ENCODE measurements at places on chromosomes 5 and 9.

DNA sequence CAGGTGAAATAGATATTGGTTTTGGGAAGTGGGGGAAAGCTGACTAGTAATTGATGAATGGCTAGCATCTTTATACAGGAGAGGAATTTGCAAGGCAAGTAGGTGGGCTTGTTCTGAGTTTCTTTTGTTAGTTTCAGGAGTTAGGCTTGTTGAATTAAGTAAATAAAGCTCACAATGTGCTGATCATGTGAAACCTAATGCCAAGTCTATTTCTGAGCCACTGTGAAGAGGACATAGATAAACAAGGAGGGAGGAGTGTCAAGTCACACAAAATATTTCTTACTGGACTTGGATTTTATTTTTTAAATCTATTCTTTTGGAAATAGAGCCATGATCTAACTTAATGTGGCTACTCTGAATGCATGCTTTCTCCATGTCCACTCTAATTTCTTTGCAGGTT, 19.9 kb downstream of the GDA start:
- no peak for DNase-seq

DNA sequence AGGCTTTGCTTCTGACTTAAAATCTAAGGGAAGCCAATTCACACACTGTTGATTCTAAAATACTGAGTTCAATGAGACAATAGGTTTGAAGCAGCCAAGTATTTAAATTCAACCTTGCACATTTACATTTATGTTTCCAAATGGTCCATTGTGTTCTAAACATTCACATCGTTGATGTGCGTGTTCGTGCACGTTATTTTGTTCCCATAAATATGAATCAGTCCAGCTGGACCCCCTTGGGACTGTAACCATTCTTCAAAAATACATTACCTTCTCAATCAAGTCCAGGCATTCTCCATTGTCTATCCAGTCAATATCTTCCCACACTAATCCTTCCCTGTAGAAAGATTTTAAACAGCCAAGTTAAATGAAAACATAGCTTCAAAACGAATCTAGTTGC, 146.4 kb upstream of the RETREG1 start:
- no peak for DNase-seq

DNA sequence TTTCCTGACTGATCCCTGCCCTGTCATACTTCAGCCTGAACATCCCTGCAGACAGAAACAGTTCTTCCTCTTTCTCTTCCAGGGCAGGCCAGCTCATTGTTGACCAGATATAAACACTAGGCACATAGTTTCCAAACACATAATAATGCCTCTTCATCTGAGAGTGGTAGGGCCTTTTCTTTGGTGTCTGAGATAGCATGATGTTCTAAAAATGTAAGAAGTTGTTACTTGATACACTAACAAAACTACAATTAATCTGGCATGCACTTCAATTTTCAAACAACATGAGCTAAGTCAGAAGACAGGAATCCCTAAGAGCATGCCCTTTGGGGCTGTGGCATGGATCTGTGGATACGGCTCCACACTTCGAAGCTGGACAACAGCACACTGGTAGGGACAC, 246.6 kb downstream of the SPOCK1 start:
- no peak for DNase-seq

DNA sequence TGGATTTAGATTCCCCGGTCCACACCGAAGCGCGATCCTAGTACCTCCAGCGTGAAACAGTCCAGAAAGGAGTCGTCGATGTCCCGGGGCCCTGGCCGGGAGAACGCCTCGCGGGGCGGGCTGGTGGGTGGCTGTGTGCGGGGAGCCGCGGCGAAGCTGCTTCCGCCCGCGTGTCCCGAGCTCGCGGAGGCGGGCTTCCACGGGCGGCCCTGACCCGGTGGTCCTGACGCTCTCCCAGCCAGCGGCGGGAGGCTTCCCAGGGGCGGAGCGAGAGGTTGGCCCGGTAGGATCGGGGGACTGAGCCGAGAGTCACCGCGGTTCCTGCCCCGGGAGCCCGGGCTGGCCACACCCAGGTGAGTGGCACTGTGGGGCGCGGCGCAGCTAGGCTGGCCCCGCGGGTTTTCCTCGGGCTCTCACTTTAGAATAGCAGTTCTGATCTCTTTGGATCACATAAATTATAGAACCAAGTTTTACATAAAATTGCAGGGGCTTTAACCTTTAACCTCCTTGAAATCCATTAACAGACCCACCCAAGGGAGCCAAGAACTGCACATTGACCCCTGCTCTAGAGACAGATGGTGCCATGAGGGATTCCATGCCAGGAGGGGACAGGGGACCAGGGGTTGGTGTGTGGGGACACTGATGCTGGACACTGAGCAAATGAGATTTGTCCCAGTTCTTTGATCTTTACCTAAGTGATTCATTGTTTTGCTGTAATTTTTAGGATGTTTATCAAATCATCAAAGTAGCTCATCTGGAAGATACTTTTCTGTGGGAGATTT, 29.2 kb upstream of the IL31RA start:
- no peak for DNase-seq

- no peak for DNase-seq
These were observed 17.8 kb downstream of the IFT74 start for GRCh38 chr9:26973989-26974388.

DNA sequence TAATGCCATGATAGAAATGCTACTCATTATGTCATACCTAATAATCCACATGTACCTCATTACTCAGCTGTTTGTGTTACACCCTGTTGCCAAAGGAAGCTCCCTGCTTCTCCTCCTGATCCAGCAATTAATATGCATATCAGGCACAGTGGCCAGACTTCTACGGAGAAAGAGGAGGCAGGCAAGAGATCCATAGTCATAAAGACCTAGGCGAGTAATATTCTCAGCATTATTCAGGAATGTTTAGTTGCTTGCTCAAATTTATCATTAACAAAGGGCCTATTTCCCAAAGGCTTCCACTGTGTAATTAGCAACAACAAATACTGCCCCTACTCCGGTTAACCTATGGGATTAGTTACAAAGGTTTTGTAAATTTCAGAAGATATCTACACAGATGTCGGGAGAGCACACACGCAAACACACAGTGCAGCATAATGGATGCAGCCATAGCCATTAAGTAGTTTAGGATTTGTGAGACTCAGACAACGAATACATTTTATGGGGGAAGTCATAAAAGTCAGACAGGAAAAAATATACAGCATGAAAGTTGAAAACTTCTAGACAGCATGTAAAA, 192.6 kb downstream of the EFNA5 start:
- DNase-seq: no peak

- no peak for DNase-seq
These were observed 30.7 kb upstream of the GPX3 start for GRCh38 chr5:150989695-150990094.

- DNase-seq: peak; percentile 86
These were observed 3.5 kb downstream of the RUFY1 start for GRCh38 chr5:179553875-179554274.

DNA sequence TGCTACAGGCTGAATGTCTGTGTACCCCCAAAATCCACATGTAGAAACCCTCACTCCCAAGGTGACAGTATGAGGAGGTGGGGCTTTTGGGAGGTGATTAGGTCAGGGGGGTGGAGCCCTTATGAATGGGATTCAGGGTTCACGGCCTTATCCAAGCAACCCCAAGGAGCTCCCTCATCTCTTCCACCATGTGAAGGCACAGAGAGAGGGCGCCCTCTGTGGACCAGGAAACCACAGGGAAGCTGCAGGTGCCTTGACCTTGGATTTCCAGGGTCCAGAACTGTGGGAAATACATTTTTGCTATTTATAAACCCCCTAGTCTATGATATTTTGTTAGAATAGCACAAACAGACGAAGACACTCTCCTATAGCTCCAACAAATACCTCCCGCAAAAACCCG, 53.6 kb upstream of the IRX2 start:
- no peak for DNase-seq

- no peak for DNase-seq
These were observed 259.2 kb upstream of the NFIL3 start for GRCh38 chr9:91682806-91683205.

DNA sequence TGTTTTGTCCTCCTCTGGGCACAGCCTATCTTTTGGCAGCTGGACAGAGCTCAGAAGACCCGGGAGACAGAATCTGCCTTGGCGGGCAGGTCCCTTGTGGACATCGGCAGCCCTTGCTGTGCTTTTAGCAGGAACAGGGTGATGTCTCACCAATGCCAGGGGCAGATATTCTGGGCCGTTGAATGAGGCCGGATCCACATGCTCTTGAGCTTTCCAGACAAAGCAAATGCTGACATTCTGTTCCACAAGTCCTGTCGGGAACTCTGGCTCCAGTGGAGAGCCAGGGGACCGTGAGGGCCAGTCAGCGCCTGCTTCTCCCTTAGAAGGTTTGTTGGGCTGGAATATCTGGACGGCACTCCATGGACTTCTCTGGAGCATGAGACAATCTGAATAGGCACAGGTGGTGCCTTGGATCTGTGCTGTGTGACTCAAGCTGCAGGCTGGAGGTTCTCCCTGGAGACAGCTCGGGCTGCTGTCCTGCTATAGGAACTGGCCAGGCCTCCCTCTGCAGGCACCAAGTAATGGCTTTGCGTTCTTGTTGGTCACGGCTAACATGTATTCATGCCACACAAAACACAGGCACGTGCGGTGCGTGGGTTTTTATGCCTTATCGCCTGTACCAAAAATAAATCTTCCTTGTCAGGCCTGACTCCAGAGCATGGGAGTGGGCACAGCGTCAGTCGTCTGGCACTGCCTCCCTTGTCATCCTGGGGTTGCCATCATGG, 80.3 kb downstream of the GADD45G start:
- DNase-seq: no peak

- DNase-seq: no peak
These were observed 1.1 kb downstream of the RALGDS start for GRCh38 chr9:133119846-133120500.

DNA sequence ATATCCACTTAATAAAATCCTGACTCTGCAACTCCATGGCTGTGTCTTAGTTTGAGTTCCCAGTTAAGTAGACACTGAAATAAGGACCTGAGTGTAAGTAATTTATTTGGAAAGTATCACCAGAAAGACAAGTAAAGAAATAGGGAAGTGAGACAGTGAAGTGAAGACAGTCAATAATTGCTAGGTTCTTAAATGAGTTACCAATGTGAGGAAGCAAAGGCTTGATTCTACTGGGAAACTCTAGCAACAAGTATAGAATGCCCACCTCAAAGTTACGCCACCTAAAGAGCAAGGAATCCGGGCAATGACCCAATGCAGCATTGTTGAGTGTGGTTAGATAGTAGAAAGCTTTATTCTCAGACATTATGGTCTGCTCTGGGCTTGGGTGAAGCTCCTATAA, 383.9 kb downstream of the TLR4 start:
- no peak for DNase-seq

GRCh38 chr9:6938447-6938846, 180.7 kb downstream of the KDM4C start:
- peak; percentile 34 for DNase-seq

GRCh38 chr5:56908942-56909293, 478 bp upstream of the SETD9 start:
- no peak for DNase-seq

DNA sequence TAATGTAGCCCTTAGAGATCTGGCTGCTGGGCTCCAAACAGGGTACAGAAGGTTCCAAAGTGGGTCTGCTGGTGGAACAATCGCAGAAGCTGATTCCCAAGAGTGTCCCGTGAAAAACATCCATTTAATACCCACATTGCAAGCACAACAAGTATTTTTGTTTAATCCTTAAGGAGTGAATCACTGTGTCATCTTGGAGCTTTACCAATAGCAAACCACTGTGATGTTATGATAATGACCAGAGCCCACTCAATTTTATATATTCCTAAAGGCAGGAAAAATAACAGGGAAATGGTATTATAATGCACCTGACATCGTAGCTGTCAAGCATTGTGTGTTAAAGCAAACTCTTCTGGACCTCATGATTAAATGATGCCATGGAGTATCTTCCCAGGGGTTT, 291.9 kb downstream of the FBXL7 start:
- DNase-seq: no peak

DNA sequence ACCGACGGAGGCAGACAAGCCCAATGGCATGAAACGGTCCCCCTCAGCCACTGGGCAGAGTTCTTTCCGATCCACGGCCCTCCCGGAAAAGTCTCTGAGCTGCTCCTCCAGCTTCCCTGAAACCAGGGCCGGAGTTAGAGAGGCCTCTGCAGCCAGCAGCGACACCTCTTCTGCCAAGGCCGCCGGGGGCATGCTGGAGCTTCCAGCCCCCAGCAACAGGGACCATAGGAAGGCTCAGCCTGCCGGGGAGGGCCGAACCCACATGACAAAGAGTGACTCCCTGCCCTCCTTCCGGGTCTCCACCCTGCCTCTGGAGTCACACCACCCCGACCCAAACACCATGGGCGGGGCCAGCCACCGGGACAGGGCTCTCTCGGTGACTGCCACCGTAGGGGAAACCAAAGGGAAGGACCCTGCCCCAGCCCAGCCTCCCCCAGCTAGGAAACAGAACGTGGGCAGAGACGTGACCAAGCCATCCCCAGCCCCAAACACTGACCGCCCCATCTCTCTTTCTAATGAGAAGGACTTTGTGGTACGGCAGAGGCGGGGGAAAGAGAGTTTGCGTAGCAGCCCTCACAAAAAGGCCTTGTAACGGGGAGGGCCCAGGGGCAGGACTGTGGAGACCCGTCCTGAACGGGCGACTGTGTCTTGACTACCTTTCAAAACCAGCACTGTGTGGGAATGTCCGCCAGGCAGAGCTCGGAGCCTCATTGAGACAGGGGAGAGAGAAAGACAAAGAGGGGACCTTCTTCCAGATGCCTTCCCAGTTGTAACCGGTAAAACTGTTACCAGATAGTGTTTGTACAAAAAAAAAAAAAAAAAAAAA, 29.9 kb downstream of the CD180 start:
- no peak for DNase-seq

DNA sequence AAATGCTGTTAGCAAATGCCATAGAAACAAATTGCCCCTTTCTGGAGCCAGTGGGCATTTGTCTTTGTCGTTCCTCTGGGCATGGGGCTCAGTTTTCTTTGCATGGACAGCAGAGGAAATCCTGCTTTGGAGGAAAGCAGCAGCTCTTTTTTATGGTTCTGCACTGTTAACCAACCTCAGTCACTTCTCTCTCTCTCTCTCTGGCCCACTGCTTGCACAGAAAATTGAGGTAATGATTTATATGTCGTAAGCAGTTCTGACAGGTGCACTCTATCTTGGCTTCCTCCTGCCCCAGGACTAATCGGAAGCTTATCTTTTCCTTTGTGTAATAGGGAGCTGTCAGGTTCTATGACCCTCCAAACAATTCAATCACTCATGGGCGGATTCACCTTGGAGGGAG, 159.6 kb upstream of the GPR151 start:
- peak; percentile 23 for DNase-seq

DNA sequence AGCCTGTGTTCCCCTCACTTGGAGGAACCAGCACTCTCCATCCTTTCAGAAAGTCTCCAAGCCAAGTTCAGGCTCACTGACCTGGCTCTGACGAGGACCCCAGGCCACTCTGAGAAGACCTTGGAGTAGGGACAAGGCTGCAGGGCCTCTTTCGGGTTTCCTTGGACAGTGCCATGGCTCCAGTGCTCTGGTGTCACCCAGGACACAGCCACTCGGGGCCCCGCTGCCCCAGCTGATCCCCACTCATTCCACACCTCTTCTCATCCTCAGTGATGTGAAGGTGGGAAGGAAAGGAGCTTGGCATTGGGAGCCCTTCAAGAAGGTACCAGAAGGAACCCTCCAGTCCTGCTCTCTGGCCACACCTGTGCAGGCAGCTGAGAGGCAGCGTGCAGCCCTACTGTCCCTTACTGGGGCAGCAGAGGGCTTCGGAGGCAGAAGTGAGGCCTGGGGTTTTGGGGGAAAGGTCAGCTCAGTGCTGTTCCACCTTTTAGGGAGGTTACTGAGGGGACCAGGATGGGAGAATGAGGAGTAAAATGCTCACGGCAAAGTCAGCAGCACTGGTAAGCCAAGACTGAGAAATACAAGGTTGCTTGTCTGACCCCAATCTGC, 4.7 kb upstream of the NUP214 start:
- DNase-seq: no peak

Measured in RCC 7860 (cell line).